ENCODE measurements at places on chromosomes 4 and X.

GRCh38 chrX:1535241-1536041 is 1.5 kb downstream of the P2RY8 start:
- DNase-seq = no peak

- peak; percentile 50 for DNase-seq
These were observed 473.0 kb downstream of the SPRY1 start for GRCh38 chr4:123869286-123870215.

GRCh38 chr4:185211035-185211434 is 1.6 kb downstream of the SNX25 start:
- no peak for DNase-seq

- DNase-seq = no peak
These were observed 36.0 kb downstream of the LHFPL1 start for GRCh38 chrX:112643721-112644120.

DNA sequence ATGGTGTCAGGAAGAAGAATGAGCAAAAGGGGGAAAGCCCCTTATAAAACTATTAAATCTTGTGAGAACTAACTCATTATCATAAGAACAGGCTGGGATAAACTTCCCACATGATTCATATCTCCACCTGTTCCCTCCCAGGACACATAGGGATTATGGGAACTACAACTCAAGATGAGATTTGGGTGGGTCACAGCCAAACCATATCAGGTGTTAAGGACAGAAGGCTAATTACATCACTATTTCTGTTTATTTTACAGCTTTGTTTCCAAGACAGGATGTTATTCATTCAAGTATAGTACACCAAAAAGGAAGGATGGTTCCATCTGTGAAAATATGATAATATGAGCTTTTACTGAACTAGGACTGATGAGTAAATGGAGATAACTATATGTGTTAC is 63.7 kb upstream of the ARSJ start:
- no peak for DNase-seq

GRCh38 chrX:77061545-77061944 is 385.6 kb upstream of the FGF16 start:
- DNase-seq = no peak

GRCh38 chrX:112839856-112840255 is 775 bp downstream of the AMOT start:
- DNase-seq = no peak

DNA sequence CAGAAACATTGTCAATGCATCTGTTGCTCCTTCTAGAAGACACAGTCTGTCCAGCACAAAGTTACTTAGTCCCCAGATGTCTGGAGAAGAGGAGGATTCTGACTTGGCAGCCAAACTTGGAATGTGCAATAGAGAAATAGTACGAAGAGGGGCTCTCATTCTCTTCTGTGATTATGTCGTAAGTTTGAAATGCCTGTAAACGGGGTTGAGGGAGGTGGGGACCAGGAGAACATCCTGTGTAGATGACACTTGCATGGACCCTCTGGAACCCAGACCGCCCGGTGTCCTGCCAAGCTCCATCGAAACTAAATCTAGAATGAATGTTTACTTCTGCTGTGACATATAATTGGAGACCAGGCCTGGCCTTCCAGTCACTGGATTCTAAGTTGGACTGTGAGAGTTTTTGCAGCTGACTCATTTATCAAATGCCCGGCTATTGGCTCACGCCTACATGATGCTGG is 45.0 kb upstream of the MSANTD1 start:
- DNase-seq = no peak

DNA sequence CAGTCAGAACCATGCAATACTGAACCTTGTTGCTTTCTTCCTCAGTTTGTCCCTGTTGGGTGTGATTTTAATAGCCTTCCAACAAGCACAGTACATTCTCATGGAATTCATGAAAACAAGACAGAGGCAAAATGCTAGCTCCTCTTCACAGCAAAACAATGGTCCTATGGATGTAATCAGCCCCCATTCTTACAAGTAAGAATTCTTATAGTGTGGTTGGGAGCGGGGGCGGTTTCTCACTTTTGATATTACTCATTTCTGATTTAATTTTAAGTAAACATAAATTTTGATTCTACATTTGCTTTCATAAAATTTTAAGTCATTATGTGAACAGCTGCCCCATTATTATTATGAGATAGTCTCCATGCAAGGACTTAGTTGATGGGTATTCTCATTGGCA is 80.8 kb upstream of the TLR2 start:
- DNase-seq = no peak

- DNase-seq = no peak
These were observed 85.4 kb downstream of the PHKA2 start for GRCh38 chrX:18898492-18898891.

DNA sequence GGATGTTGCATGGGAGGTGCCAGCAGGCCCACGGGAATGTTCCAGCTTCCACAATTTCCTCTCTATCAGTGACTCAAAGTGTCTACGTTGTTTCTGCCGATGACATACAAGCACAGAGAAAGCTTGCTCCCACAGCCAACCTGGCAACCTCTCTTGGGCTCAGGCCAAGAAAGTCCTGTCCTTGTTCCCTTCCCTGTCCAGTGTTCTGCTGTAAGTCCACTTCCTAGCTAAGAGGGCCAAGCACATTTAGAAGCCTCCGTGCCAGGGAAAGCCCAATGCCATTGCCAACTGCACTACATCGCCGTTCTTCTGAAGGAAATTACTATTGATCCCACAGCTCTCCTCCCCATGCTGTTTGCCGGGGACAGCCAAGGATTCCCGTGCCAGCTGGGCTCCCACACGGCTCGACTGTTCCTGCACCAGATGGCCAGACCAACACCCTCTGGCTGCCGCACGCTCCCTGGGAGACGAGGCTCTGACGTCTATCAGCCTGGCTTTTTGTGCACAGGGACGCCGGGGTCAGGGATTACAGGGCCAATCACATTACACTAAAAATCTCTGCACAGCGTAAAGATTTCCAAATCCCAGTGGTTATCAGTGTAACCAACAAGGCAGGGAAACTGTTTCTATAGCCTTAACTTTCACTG is 284.0 kb downstream of the BCOR start:
- DNase-seq = no peak

- DNase-seq = no peak
These were observed 742.3 kb upstream of the POU3F4 start for GRCh38 chrX:82765811-82766210.

- DNase-seq = no peak
These were observed 72.7 kb upstream of the BOD1L1 start for GRCh38 chr4:13700021-13700857.

DNA sequence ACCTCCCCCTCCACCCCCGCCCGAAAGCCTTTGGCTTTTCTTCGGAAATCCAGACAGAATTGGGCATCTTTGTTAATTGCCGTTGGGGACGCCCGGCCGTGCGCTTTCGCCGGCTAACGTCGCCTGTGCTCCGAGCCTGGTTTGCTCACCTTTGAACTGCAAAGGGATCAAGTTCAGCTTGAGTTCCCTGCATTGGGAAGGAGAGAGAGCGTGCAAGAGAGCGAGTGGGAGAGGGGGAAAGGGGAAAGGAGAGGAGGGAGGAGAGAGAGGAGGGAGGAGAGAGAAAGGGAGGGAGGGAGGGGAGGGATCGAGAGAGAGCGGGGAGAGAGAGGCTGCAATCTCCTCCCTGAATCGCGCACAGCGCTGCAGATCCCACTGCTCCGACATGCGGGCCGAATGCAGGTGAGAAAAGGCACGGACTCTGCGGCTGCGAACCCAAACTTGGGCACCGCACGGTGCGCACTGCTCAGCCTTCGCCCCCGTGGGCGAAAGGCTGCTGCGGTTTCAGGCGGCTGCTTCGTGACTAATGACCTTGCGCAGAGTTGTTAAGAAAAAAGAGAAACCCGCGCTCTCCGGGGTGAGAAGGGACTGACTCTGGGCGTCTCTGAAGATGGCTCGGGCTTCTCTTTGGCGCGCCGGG is at the start of gene PCDH7:
PCDH7 (plus strand) TSS at position 349 of the 640 bp plus-strand sequence. CDS start 1,054 bp downstream, outside the sequence.
- peak; percentile 57 for DNase-seq

DNA sequence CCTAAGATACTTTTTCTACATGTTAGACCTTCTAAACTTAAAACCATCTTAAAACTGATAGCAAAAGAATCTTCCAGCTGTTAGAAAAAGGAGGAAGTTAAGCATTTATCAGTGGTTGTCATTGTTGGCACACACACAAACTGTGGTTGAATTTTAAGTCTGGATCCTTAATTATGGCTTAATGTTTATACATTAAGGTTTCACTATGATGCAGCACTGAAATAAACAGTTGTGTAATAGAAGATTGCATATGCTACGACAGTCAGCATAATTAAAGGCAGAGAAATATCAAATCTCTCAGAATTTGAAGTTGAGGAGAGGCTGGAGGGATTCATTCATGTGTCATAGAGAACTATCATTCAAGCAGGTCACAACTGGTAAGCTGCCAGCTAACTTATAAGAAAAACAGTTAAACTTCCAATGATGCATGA is 32.3 kb downstream of the ADGRA3 start:
- DNase-seq = no peak

DNA sequence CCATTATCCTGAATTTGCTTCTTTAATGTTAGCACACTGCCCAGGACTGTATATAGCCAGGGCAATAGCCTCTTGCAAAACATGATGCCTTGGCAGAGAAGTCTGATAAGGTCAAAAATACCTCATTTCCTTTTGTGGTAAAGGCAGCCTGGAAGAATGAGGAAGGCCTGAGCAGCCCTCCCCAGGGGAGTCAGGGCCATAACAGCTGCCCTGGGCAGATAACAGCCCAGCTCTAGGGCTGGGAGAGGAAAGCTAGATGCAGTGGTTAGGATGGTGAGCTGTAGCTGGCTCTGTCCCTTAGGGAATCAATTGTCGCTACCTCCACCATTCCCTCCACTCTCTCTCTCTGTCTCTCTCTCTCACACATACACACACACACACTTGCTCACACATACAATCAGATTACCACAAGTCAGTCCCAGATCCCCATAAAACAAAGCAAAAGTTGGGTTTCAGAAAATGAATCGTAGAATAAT is 29.2 kb downstream of the EFHC2 start:
- no peak for DNase-seq

GRCh38 chr4:12439633-12440305 is 1011.1 kb upstream of the HS3ST1 start:
- DNase-seq = no peak

GRCh38 chr4:6222761-6223292 is 22.5 kb upstream of the JAKMIP1 start:
- no peak for DNase-seq

- DNase-seq = no peak
These were observed 664.8 kb downstream of the GRID2 start for GRCh38 chr4:92968556-92968955.

DNA sequence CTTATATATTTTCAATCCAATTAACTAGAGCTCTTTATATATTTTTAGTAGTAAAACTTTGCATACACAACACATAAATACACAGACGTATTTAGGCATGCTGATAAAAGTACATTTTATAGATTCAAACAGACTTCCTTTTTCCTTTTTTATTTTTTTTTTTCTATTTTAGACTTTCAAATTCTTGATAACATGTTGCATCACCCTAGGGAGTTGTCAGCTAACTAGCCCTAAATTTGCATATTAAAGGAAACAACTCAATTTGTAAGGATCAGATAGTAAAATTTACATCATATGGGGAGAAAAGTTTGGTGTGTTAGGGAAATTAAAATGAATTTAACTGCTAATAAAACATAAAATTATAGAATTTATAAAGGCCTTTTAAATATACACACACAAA is 47.4 kb upstream of the APOOL start:
- DNase-seq = no peak

- no peak for DNase-seq
These were observed 167.9 kb downstream of the COL4A6 start for GRCh38 chrX:108270280-108270679.

- no peak for DNase-seq
These were observed 28.6 kb upstream of the OGT start for GRCh38 chrX:71504346-71504745.

DNA sequence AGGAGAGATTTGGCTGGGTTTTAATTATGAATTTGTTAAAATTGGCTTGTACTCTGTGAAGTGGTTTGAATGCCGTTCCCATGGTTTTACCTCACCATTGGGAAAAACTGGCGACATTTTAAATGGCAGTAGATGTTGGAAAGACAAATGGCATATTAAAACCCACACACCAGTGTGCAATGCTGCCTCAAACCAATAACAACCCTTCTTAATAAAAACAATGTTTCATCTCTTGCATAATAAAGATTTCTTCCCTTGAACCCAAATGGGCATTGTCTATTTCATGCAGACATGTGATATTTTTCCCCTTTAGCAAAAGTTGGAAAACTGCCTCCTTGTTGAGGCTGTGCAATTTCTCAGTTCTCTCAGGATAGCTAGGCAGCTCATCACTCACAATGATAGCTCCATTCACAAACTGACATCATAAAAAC is 33.7 kb downstream of the GABRB1 start:
- no peak for DNase-seq

- DNase-seq = no peak
These were observed 19.7 kb downstream of the GABRE start for GRCh38 chrX:151954730-151955129.

GRCh38 chrX:77119706-77120105 is 327.5 kb upstream of the FGF16 start:
- no peak for DNase-seq

- no peak for DNase-seq
These were observed 8.2 kb downstream of the KLHL4 start for GRCh38 chrX:87525771-87526229.

DNA sequence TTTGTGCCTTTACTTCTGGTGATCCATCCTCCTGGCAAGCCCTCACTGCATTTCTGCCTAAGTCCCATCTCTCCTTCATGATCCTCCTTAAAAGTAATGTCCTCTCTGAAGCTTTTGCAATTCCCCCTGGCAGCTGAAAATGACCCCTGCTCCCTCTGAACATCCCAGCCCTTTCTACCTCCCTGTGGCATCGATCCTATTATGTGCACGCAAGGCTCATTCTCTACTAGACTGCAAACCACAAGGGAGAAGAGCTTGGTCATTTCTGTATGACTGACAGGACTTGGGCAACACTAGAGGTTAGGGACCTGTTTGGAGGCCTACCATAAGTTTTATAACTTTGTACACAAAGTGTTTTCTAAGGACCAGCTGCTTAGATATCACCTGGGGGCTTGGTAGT is 50.8 kb upstream of the RAP2C start:
- DNase-seq = no peak

GRCh38 chr4:53575552-53575951 is 15.7 kb downstream of the LNX1 start:
- DNase-seq = no peak

- no peak for DNase-seq
These were observed 101.4 kb downstream of the ARHGAP10 start for GRCh38 chr4:147833254-147833653.

DNA sequence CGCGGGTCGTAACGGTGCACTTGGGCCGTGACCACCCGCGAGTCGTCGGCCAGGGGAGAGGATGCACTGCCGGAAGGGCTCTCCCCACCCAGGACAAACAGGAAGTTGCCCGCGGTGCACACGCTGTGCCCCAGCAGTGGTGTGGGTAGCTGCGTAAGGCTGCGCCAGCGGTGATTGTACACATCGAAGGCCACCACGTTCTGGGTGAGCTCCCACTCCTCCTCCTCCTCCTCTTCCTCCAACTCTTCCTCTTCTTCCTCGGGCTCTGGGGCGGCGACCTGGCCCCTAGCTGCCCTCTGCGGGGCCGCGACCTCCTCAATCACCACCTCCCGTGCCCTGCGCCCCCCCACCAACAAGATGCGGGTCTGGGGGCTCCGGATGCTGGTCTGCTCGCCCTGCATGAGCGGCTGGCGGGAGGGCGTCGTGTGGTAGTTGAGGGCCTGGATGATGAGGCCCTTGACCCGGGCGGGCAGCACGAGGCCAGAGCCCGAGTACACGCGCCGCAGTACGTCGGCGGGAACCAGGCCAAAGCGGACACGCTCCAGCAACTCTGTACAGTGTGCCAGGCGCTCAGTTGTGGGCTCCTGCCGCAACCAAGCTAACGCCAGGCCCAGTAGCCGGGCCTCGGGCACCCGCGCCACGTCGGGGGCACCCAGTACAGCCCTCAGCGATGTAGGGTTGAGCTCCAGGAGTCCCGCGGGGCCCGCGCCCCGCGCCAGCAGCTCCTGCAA is 1.4 kb downstream of the KLHL34 start:
- DNase-seq = no peak
